Activated CD4-positive, alpha-beta memory T cell treated with anti-CD3 and anti-CD28 coated beads, Interleukin-2, amount 10 ng/mL, durations not matched to agents 7 days and 5 days (primary cell): ENCODE measurements at places on chromosomes 3 and 15.

DNA sequence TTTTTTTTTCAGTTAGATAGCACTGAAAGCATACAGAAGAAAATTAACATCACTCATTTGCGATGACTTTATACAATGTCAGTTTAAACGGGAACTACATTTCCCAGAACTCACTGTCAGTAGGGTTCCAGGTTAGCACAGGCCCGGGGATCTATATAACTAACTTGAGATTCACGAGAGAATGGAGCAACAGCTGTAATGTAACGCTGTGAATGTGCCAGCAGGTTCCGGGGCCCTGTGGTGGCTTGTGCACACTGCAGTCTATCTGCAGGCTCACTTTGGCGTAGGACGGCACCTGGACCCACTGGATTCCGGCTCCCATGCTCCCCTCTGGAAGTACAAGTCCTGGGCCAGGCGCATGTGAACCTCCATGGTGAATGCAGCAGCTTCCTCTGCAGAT, 19.4 kb downstream of the CCR1 start:
- no peak for DNase-seq

DNA sequence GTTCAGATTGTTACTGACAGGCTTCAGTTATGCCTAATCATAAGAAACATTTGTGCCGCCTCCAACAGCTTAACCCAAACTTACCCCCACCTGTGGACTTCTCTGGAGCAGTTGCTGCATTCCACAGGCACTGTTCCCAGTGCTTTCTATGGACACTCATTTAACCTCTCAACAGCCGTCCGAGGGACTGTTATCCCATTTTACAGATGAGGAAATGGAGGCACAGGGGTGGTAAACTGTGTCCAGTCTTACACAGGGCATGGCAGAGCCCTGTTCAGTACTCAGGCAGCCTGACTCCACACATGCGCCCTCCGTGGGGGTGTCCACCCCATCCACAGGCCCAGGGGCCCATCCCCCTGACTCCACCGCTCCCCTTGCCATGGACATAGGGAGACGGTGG, 14.3 kb upstream of the TGM5 start:
- no peak for DNase-seq

- no peak for DNase-seq
Measured at GRCh38 chr15:77312523-77312922, 107.4 kb downstream of the PEAK1 start.

DNA sequence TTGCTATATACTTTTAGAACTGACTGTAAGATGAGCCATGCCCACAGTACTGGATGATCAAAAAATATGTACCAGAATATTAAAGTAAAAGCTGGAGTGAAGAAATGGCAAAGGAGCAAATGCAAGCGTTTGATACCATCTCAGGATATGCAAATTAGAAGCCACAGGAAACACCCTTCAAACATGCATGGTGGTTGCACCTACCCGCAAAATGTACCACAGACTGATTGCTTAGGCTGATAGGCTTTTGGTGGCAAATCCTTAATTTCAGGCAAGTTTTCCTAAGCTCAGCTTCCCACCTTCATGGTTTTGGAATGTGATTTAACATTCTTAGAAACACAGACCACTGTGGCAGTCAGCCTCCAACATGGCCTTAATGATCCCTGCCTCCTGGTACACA, 149.0 kb downstream of the PDZRN3 start:
- no peak for DNase-seq

GRCh38 chr3:48187579-48188265, 495 bp downstream of the CDC25A start:
- DNase-seq = no peak

- DNase-seq = no peak
Measured at GRCh38 chr15:43412096-43412495, 41.2 kb downstream of the TUBGCP4 start.

DNA sequence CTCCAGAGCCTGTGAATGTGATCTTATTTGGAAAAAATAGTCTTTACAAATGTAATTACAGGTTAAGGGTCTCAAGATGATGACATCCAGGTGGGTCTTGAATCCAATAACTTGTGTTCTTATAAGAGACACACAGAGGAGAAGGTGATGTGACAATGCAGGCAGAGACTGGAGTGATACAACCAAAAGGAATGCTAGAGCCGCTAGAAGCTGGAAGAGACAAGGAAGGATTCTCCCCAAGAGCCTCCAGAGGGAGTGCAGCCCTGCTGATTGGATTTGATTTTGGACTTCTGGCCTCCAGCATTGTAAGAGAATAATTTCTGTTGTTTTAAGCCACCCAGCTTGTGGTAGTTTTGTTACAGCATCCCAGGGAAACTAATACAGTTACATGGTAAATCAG, 9.7 kb downstream of the MYH15 start:
- no peak for DNase-seq

- DNase-seq = no peak
Measured at GRCh38 chr3:197038679-197039462, 9.3 kb upstream of the MELTF start.

GRCh38 chr15:85690561-85691231, 104.0 kb downstream of the KLHL25 start:
- DNase-seq = peak; percentile 65

GRCh38 chr3:50655009-50655830, 19.5 kb upstream of the DOCK3 start:
- no peak for DNase-seq
